MCF 10A (cell line): ENCODE measurements at places on chromosomes 11 and 22. TPM values are rescaled to one million over a fixed set of nuclear protein-coding genes. Genes with fewer than 3 reads are reported as not detected.

IL17REL gene
- total RNA-seq, result not detected in 2 replicates

PRR33 gene
- not detected in 2 replicates for total RNA-seq

OPCML gene
- total RNA-seq, result not detected in 2 replicates

SSTR3 gene
- total RNA-seq, result not detected in 2 replicates

TTLL8 gene
- not detected in 2 replicates for total RNA-seq

OR10A2 gene
- total RNA-seq, result not detected in 2 replicates

TEX12 gene
- total RNA-seq, result not detected in 2 replicates

LGALS1 gene
- total RNA-seq, result 1,407 and 1,635 TPM in 2 replicates

MFNG gene
- total RNA-seq, result 0.56 and 1.2 TPM in 2 replicates

POTEH gene
- total RNA-seq, result not detected in 2 replicates

KCNJ5 gene
- total RNA-seq, result not detected in 2 replicates

ELMOD1 gene
- not detected in 2 replicates for total RNA-seq

ANO5 gene
- total RNA-seq, result not detected in 2 replicates

LRRN4CL gene
- total RNA-seq, result 0.42 and 0.81 TPM in 2 replicates

MAJIN gene
- total RNA-seq, result not detected in 2 replicates

CNTF gene
- total RNA-seq, result 2.4 and 2.9 TPM in 2 replicates

API5 gene
- 100 and 128 TPM in 2 replicates for total RNA-seq

C11orf86 gene
- total RNA-seq, result not detected in 2 replicates
